ENCODE measurements at places on chromosomes 12 and 14.

GRCh38 chr14:98633380-98633779 is 638.6 kb downstream of the BCL11B start:
- DNase-seq = peak; percentile 25

DNA sequence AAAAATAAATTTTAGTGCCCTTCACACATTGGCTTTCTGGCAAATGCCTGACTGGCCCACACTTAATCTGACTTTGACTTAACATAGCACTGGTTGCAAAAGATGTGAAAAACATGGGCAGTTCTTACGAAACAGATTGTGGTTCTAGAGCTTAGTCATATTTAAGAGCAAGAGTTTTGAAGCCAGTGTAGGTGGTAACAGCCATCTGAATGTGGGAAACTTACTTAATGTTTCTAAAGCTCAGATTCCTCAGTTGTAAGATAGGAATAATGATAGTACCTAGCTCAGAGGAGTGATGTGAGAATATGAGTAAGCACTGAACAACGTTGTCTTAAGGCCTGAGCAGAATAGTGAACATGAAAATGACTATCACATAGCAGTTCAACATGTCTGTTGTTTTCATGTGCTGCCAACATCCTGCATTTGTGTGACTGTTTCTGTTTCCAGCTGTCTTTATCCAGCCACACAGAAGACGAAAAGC is 262.7 kb downstream of the SYT1 start:
- no peak for DNase-seq

DNA sequence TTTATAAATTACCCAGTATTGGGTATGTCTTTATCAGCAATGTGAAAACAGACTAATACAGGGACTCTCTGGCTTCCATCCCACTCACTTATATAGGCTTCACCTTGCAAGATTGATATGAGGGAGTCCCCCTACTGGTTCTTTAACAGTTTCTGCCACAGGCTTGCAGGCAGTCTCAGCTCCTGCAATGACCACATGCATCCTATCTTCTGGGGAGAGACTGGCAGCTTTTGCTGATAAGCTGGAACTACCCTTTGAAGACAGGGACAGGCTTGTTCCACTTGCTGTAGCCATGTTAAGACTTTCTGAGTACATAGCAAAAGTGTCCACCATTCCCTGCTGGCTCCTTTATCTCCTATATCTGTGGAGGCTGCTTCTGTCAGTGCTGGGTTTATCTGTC is 531.7 kb upstream of the FLRT2 start:
- DNase-seq = no peak

DNA sequence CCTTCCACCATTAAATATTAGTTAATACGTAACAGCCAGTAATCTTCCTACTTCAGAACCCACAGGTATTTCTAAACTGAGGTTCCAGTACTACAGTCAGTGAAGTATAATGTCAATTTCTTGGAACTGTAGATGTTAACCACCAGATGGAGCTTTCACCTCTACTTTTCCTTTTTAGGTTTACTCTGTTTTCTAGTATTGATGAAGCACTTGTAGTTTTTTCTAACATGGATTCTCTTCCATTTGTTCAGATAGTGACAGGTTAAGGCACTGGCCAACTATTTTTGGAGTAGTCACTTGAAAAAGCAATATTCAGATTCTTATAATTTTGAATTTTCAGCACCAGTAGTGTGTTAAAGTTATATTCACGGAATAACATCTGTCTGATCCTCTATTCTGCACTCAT is 4.6 kb upstream of the SEC23A start:
- DNase-seq = peak; percentile 17

DNA sequence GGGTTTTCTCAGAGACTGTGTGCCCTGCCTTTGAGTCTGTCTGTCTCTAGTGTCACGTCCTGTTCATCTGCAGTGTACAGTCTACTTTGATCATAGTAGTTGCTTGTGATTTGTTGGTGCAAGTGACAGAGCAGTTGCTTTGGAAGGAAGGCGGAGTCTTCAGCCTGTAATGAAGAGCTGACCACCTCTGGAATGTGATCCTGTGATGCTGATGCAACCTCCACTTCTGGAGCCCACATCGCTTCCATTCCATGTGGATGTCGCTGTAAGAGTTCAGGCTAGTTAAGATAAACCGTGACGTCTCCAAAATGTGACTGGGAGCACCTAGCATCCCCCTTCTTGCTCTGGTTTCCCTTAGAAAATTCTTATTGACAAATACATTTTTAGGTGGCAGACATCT is 51.8 kb downstream of the PELI2 start:
- DNase-seq = no peak

DNA sequence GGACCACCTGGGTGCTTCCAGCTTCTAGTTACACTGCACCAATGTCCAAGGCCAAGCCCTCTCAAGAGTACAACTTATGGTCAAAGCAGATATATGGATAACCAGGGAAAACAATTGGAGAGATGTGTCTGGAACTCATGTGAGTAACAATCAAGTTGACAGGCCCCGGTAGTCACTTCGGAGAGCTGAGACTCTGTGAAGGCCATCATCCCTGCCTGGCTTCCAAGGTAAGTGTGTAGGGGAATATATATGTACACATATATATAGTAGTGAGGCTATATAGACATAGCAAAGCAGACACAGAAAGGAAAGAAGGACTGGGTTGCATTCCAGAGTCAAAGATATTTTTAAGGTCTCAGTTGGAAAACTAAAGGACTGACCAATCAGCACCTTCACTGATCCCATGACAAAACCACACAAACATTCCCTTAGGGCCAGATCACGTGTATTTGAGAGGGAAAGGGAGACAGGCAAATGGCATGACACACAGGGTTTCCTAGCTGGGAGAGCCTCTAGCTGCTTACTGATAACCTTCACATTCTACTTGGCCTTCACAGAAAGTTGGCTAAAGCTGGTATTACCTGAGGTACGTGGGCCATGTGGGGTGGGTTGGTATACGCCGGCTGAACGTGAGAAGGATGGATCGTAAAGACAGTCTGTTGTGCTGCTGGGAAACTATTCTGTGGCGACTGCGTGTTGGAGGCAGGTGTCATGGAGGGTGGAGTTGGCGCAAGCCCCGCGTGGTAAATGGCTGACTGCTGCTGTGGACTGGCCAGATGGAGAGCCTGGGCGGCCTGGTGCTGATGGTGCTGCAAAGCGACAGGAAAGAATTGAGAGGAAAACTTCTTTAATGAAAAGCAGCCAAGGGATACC is 50.0 kb downstream of the SH2B3 start:
- no peak for DNase-seq

GRCh38 chr14:37900561-37900960 is 305.1 kb downstream of the TTC6 start:
- DNase-seq = no peak

GRCh38 chr14:33376510-33376909 is 437.8 kb downstream of the NPAS3 start:
- DNase-seq = no peak
